Liver (tissue), 10 donors: ENCODE measurements at places on chromosomes 16 and 17.

DNA sequence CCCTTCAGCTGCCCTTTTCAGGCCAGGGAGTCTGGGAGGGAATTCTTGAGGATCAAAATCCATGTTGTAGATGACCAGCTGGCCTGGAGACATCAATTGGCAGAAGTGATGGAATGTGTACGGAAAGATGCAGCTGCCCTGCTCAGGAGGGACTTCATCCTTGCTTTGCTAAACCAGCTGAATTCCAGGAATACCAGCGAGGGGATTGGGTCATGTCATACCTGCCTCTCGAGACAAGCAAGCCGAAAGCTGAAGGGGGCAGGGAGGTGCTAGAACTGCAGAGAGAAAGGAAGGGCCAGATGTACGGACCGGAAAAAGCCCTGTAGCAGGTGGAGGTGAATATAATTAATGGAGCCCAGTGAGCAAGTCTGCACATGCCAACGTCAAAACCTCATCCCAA lies 25.6 kb upstream of the NTN1 start:
- no peaks in the 10 kb centered on the region for H3K36me3 ChIP-seq
- H3K27ac ChIP-seq: no peak overlapping the region
- H3K27me3 ChIP-seq: no peaks in the 10 kb centered on the region
- DNase-seq: no peak

- H3K27me3 ChIP-seq: no peaks in the 10 kb centered on the region
- H3K36me3 ChIP-seq: no peaks in the 10 kb centered on the region
- no peak overlapping the region for H3K4me3 ChIP-seq
- H3K27ac ChIP-seq: no peak overlapping the region
Observed at GRCh38 chr17:80501741-80502577, 25.6 kb upstream of the NPTX1 start.

DNA sequence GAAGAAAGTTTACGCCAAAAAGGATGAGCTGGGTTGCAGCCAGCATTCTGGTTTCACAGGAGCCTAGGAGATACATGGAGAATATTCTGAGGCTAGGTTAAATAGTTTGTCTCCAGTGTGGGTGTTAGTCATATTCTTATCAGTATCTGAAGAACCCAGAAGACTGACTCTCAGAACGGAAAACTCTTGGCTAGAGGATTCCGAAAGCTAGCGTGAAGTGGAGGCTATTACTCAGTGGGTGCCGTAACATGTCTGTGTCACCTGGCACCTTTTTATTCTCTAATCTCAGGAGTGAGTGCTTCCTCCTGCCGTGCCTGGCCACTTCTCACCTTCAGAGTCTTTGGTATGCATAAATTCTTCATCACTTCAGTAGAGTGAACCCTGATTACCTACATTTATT lies 199.5 kb downstream of the WWOX start:
- H3K27me3 ChIP-seq: no peaks in the 10 kb centered on the region
- no peak overlapping the region for H3K4me3 ChIP-seq
- H3K36me3 ChIP-seq: no peaks in the 10 kb centered on the region
- H3K4me1 ChIP-seq: no peaks in the 10 kb centered on the region

DNA sequence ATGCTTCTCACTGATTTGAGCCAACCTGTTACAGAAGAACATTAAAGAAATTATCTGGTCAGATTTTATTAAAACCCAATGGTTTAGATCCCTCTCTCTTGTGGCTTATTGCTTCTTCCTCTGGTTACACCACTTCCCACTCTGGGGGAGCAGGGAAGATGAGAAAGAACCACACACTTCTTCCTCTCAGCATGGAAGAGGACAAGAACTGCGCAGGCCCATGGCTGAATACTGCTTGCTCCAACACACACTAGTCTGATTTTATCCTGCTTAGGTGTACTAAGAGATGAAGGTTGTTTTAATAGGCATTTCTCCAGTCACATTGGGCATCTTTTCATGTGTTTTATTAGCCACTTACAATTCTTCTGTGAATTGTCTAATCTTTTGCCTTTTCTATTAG lies 27.6 kb downstream of the MAP3K3 start:
- peaks cover 3% of the 10 kb centered on the region for H3K4me1 ChIP-seq
- DNase-seq: no peak
- peaks cover 21% of the 10 kb centered on the region for H3K36me3 ChIP-seq
- no peak overlapping the region for H3K4me3 ChIP-seq
- H3K27me3 ChIP-seq: no peaks in the 10 kb centered on the region

DNA sequence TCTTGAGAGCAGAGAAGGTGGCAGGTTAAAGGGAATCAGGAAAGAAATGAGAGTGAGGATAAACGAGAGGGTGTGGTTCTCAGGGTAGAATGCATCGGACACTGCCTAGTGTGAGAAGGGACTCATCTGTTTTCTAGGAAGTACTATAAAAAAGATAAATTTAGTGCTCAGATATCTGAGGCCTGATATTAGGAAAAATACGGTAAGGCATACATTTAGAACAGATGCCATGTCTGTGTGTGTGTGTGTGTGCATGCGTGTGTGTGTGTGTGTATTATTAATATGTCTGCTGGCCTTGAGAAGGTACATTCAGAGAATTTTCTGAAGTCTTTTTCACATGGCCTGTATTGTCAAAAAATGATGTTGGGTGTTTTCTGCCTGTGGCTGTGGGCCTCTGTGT lies 414.8 kb downstream of the MAF start:
- H3K4me3 ChIP-seq: no peak overlapping the region
- H3K27me3 ChIP-seq: no peaks in the 10 kb centered on the region
- H3K4me1 ChIP-seq: no peaks in the 10 kb centered on the region

GRCh38 chr17:82385559-82386254 lies 14.1 kb downstream of the UTS2R start:
- H3K36me3 ChIP-seq: no peaks in the 10 kb centered on the region
- no peaks in the 10 kb centered on the region for H3K27me3 ChIP-seq
- no peak for DNase-seq
- no peak overlapping the region for H3K27ac ChIP-seq
- H3K4me3 ChIP-seq: no peak overlapping the region

DNA sequence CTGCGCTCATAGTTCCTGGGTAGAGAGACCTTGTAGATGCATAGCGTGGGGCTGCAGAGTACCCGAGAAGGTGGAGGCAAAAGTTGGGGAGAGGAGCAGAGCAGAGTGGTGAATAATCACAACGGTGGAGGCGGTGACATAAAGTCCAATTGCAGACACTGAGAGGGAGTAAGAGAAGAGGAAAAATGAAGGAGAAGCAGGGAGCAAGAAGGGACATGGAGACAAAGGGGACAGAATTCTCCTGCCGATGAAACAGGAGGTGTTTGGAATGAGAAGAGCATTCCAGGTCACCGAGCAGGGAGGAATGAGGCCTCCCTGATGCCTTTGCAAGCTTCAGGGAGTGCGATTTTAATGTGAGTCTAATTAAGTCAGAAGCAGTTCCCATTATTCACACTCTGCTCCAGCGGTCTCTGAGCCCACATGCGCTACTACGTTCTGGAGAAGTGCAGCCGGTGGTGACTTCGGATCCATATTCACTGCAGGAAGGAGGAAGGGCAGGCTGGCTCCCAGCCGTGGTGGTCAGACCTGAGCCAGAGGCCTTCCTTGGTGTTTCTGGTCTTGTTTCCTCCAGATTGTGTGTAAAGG lies 108.0 kb upstream of the DNAH9 start:
- H3K27me3 ChIP-seq: peaks cover 2% of the 10 kb centered on the region
- H3K4me1 ChIP-seq: no peaks in the 10 kb centered on the region
- H3K27ac ChIP-seq: no peak overlapping the region
- no peaks in the 10 kb centered on the region for H3K36me3 ChIP-seq

GRCh38 chr16:81710596-81710995 lies 68.5 kb upstream of the PLCG2 start:
- peaks cover 17% of the 10 kb centered on the region for H3K4me1 ChIP-seq
- no peaks in the 10 kb centered on the region for H3K27me3 ChIP-seq
- no peak for DNase-seq
- H3K4me3 ChIP-seq: no peak overlapping the region
- no peak overlapping the region for H3K27ac ChIP-seq

DNA sequence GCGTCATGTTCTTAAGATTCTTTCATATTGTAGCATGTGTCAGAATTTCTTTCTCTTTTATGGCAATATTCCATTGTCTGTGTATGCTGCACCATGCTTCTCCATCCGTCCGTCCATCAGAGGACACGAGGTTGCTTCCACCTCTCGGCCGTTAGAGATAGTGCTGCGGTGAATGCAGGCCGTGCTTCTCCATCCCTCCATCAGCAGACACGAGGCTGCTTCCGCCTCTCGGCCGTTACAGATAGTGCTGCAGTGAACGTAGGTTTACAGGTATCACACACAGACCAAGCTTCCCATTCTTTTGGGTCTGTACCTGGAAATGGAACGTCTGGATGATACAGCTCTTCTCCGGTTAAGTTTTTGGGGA lies 113.5 kb downstream of the CMIP start:
- peaks cover 17% of the 10 kb centered on the region for H3K4me1 ChIP-seq
- no peaks in the 10 kb centered on the region for H3K27me3 ChIP-seq
- no peaks in the 10 kb centered on the region for H3K36me3 ChIP-seq
- no peak overlapping the region for H3K4me3 ChIP-seq

GRCh38 chr17:4725646-4726310 lies 5.5 kb upstream of the MED11 start:
- no peaks in the 10 kb centered on the region for H3K27me3 ChIP-seq
- H3K27ac ChIP-seq: peak overlapping the region; percentile 39
- DNase-seq: no peak

- no peaks in the 10 kb centered on the region for H3K27me3 ChIP-seq
- H3K36me3 ChIP-seq: no peaks in the 10 kb centered on the region
- peak overlapping the region; percentile 43 for H3K27ac ChIP-seq
- H3K4me1 ChIP-seq: peaks cover 18% of the 10 kb centered on the region
Observed at GRCh38 chr16:10878644-10879501, 1.9 kb downstream of the CIITA start.

DNA sequence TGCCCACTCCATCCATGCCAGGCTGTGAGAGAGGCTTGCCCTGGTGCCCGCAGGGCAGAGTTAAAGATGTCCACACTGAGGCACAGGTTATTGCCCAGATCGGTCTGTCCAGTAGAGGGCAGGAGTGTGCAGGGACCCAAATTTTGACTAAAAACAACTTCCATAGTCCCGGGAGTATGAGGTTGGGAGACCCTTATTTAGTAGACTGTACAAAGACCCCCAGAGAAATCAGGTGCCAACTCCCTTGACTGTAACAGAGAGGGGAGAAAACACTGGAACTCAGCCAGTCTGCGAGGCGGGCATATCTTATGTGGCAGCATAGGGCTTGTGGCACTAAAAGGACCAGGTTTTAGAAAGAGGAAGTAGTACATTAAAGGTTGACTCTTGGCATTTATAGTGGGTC lies 43.4 kb downstream of the HNF1B start:
- no peak overlapping the region for H3K4me3 ChIP-seq
- no peaks in the 10 kb centered on the region for H3K27me3 ChIP-seq

DNA sequence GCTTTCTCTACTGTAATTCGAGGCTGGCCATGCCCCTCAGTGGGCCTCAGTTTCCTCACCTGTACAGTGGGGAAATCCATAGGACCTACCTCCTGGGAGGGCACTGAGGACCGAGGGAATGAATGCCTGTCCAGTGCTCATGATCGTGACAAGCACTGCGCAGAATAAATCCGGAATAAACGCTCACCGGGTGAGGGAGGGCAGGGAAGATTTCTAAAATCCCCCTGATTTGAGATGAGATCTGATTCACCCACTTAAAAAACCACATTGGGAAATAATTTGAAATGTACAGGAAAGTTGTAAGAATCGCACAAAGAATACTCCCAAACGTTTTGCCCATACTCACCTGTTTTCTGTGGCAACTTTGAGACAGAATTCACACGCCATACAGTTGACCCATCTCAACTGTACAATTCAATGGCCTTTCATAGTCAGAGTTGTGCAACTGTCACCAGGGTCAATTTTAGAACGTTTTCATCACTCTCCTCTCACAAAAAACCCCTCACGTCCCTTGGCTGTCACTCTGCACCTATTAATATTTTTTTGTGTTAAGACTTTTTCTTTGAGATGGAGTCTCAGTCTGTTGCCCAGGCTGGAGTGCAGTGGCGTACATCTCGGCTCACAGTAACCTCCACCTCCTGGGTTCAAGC lies 49.8 kb downstream of the IRF8 start:
- no peaks in the 10 kb centered on the region for H3K27me3 ChIP-seq
- H3K4me1 ChIP-seq: peaks cover 23% of the 10 kb centered on the region
- DNase-seq: no peak
- H3K27ac ChIP-seq: no peak overlapping the region
- no peak overlapping the region for H3K4me3 ChIP-seq
- no peaks in the 10 kb centered on the region for H3K36me3 ChIP-seq

DNA sequence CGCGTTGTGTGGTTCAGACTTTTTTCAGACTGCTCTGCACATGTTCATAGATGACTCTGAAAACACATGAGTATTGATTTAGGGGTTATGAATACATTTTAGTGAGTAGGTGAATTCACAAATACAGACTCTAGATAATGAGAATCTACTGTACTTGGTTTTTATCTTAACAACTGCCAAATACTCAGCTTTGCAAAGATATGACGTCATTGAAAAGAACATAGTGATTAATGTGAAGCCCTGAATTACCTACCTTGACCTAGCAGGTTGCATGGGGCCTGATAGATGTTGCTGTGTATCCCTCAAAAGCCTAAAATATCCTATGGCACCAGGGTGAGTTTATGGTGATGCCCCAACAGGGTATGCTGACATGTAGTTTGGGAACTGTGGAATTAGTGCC lies 98.0 kb downstream of the SHISA9 start:
- no peaks in the 10 kb centered on the region for H3K36me3 ChIP-seq
- H3K27ac ChIP-seq: no peak overlapping the region
- no peak overlapping the region for H3K4me3 ChIP-seq
- no peak for DNase-seq

DNA sequence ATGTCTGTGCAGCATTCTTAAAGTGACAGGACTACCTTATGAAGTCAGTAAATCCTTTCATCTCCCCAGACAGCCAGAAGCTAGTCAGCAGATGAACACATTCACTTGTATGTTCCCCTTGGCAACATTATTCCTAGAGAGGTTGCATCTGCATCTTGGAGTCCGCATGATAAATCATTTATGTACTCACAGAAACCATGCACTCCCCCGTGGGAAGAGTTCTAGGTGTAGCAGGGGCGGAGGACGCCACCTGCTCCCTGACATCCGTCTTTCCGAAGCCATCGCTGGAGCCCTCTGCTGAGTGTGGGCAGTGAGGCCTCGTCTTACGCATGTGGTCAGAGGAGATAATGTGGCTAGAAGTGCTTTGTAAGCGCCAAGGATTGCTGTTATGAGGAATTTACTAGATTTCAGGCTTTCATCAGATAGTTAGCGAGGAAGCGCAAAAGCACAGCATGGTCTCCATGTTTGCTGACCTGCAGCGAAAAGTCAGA lies 144.5 kb downstream of the RPTOR start:
- no peaks in the 10 kb centered on the region for H3K27me3 ChIP-seq
- H3K36me3 ChIP-seq: no peaks in the 10 kb centered on the region
- no peak overlapping the region for H3K4me3 ChIP-seq

DNA sequence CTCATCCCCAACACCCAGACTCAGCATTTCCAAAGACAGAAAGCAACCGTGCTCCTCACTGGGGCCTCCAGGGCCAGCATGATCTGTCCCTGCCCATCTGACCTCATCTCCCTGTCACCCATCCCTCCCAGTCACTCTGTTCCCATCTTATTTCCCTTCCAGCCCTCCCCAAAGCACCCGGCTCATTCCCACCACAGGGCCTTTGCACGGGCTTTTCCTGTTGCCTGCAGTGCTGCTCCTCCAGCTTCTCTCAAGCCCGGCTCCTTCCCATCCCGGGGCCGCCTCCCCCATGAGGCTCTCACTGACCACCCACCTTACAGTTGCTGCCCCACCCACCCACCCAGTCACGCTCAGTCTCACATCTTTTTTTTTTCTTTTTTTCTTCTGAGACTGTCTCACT lies 54.8 kb downstream of the RMI2 start:
- no peak overlapping the region for H3K4me3 ChIP-seq
- no peaks in the 10 kb centered on the region for H3K36me3 ChIP-seq
- no peak overlapping the region for H3K27ac ChIP-seq
- no peaks in the 10 kb centered on the region for H3K27me3 ChIP-seq
- H3K4me1 ChIP-seq: peaks cover 31% of the 10 kb centered on the region

- no peaks in the 10 kb centered on the region for H3K27me3 ChIP-seq
- peak overlapping the region; percentile 88 for H3K27ac ChIP-seq
- peaks cover 27% of the 10 kb centered on the region for H3K4me1 ChIP-seq
- no peaks in the 10 kb centered on the region for H3K36me3 ChIP-seq
- peak overlapping the region; percentile 97 for H3K4me3 ChIP-seq
Observed at GRCh38 chr16:84700446-84701300, 873 bp downstream of the USP10 start.
